ENCODE measurements at places on chromosomes 5 and 9.

DNA sequence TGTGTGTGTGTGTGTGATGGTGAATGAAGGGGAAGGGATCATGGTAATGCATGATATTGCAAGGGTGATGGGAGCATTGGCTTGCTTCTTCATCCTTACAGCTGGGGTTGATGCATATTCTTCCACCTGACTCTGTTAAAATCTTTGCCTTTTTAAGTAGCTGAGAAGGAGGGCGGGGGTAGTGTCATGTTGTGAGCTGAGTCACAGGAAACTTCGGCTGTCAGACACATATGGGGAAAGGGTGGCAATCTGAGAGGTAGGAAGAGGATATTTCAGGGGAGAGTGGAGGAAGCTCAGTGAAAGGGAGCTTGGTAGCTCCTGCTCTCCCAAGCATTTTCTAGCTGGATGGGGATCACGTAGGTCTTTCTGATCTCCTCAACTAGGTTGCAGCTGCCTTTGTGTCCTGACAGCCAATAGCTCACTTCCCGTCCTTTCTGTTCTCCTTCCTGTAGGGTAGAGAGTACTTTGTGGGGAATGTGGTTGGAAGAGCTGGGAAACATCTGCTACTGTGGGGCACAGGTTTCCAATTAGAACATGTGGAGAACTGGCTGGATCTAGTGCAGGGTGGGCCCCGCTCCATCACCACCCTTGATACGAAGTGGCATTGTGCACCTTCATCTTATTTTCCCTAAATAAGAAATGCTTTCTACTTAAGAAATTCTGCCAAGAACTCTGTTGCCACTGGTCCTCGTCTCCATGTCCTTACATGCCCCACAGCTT lies 18.1 kb upstream of the CLK4 start:
- DNase-seq, result no peak

- DNase-seq, result no peak
Measured at GRCh38 chr9:89351584-89352300, 33.4 kb downstream of the SECISBP2 start.

DNA sequence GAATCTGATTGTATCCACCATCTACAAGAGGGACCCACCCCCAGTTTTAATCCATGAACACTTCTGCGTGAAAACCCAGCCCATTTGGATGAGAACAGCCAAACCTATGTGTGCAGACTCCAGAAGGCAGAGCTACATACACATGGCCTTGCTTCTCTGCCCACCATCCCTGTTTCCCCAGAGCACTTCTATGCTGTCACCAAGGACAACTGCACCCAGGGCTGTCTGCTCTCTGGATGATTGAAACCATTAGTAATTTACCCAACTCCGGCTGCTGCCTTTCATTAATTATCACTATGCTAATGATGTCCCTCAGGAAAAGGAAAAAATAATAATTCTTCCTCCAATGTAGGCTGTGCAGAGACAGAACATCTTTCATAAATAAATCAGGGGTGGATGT lies 8.9 kb downstream of the CARTPT start:
- DNase-seq, result no peak

GRCh38 chr9:136662326-136662655 lies 425 bp upstream of the EGFL7 start:
- no peak for DNase-seq

DNA sequence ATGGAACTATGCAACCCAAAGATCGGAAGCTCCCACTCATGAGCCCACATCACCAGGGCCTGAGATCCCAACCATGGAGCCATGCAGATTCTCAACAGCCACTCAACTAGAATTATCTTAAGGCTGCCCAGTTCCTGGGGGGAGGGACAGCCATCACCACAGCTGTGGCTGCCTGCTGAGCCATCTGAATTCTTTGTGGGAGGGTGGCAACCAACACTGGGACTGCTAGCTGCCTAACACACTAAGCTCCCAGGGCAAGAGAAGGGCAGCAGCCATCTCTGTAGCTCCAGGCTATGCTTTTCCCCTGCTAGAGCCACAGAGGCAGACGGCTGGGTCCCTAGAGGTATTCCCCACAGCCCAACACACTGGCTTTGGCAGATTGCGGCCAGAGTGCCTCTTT lies 251.3 kb upstream of the GRAMD2B start:
- no peak for DNase-seq

DNA sequence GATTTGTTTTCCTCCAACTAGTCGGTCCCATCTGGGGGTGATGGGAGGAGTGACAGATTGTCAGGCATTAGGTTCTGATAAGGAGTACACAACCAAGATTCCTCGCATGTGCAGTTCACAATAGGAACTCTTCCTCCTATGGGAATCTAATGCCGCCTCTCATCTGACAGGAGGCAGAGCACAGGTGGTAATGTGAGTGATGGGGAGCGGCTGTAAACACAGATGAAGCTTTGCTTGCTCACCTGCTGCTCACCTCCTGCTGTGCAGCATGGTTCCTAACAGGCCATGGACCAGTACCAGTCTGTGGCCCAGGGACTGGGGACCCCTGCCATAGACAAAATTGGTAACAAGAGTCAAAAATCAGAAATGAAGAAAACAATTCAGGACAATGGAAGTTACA lies 173.3 kb upstream of the HMHB1 start:
- DNase-seq, result no peak

- DNase-seq, result no peak
Measured at GRCh38 chr9:81082221-81082620, 607.1 kb downstream of the TLE1 start.

DNA sequence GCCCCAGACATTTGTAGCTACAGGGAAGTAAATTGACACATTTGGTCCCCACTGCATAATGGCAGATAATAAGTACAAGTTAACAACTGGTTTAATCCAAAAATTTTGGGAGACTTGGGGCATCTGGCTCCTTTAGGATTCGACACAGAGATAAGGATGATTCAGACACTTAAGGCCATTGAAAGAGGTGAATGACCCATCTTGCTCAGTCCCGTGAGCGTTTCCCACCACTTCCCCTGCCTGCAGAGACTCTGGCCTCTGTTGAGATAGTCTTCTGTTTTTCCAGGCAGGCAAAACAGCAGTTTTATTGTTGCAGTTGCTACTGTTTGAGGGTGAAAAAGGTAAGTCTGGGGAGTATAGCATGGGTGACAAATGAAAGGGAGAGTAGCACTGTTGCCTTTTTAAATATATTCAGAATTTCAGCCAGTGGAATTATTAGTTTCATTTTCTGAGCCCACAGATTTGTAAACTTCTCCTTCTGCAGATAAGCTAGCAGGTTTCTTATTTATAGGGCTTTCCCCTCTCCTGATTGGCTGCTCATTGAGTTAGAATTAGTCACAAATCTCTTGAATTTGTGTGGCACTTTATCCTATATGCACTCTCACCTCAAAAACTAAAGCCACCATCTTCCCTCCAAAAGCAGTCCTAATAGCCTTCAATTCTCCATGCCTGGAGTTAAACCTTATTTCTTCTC lies 19.3 kb downstream of the ACO1 start:
- DNase-seq, result no peak

- DNase-seq, result no peak
Measured at GRCh38 chr5:89055015-89055694, 172.2 kb upstream of the MEF2C start.

GRCh38 chr5:43515678-43516048 lies 715 bp upstream of the C5orf34 start:
- DNase-seq, result no peak

DNA sequence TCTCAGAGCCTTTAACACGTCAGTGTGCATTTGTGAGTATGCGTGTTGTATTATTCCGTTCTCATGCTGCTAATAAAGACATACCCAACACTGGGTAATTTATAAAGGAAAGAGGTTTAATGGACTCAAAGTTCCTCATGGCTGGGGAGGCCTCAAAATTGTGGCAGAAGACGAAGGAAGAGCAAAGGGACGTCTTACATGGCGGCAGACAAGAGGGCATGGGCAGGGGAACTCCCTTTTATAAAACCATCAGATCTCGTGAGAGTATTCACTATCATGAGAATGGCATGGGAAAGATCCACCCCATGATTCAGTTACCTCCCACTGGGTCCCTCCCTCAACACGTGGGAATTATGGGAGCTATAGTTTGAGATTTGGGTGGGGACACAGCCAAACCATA lies 285.0 kb downstream of the PBX3 start:
- no peak for DNase-seq

DNA sequence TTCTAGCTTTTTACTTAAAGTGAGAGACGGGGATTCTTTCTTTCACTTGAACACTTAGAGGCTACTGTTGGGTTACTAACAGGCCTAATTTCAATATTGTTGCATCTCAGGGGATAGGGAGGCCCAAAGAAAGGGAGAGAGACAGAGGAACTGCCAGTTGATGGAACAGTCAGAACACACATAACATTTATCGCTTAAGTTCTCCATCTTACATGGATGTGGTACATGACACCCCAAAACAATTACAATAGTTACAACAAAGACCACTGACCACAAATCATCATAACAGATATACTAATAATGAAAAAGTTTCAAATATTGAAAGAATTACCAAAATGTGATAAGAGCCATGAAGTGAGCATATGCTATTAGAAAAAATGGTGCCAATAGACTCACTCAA lies 4.3 kb upstream of the RIC1 start:
- DNase-seq, result no peak

DNA sequence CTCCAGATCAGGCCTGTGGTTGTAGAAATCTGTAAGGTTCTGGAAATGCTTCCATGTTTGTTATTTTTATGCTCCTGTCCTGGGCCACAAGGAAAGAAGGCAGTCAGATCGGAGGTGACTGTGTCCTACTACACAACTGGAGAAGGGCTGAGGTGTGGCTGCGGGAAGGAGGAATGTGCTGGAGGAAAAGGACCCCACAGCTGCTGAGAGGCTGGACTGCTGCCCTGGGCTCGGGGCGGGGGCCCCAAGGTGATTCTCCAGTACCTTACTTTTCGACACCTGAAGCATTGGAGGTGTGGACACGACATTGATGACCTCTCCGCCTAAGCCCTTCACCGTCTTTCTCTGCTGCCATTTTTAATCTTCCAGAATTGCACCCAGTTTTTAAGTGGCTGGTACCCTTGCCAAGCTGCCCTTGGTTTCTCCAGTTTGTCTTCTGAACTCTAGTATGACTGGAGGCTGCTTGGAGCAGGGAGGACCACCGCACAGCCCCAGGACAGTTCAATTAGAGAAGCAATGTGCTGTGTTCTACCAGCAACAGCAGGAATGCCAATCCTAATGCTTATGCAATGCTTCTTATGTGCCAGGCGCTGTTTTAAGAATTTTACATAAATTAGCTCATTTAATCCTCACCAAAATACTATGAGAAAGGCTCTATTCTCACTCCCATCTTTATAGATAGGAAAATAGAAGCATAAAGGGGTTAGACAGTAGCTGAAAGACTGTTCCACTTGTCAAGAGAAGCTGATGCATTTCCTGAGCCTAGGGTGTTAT lies 13.5 kb upstream of the ANKRD33B start:
- DNase-seq, result no peak

DNA sequence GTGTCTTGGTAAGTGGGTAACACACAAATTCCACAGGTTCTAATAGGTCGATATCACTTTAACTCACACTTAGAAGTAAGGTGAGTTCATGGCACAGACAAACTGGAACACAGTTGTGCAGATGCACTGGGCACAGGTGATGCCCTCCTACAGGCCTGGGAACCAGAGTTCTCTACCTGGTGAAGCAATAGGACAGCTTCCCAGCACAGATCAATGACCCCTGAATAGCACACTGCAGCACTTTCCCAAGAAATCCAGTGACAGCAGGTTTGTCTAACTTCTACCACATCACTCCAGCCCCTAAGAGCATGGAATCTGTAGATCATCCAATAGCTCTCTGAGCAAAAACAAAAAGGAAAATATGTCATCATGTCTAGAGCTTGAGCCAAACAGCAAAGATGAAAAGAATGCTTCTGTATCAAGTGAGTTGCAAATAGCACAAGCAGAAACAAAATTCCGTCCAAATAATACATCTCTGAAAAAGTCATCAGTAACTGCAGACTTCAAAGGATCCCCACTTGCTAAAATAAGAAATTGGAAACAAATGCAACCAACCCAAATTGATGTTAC lies 33.5 kb downstream of the MOCS2 start:
- DNase-seq, result no peak

GRCh38 chr5:142437563-142437962 lies 112.7 kb upstream of the SPRY4 start:
- DNase-seq, result no peak

GRCh38 chr5:6710070-6710469 lies 3.2 kb upstream of the TENT4A start:
- no peak for DNase-seq

DNA sequence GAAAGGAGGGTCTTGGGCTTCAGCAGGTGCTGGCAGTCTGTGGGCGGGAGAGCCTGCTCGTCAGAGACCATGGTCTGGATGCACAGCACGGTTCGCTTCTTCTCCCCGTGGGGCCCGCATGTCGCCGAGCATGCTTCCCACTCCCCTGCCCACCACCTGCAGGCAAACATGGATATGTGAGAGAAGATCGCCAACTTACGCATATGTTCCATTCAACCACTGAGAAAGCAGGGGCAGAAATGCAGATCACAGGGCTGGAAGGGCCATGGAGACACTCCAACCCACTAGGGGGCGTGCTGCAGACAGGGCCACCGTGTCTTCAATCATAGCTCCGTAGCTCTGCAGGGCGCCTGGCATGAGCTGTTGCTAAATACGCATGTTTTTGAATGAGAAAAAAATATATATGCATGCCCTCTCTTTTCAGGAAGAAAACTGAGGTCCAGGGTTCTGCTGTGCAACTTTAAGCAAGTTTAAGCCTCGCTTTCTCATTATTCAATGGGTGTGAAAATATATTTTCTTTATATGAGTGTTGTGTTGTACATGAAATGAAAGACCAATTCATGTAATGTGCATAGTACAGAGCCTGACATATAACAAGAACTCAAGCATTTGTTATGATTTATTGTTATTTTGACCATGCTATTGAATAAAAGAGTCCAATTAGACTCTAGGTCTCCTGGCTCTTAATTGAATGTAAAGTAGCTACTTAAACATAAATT lies 148.0 kb downstream of the TARS1 start:
- no peak for DNase-seq

DNA sequence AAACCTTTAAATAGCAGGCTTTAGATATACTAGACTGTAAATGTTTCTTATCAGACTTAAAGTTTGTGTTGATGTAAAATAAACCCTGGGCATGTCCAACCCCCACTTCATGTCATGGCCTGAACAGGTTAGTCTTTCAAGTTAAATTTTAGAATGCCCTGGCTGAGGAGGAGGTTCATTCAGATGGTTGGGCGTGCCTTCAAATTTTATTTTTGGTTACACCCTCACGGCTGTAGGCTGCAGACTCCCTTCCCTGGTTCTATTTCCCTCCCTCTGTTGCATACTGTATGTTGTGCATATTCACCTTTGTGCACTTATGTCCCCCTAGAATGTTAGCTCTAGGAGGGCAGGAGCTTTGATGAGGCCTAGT lies 5.3 kb upstream of the BICD2 start:
- no peak for DNase-seq

DNA sequence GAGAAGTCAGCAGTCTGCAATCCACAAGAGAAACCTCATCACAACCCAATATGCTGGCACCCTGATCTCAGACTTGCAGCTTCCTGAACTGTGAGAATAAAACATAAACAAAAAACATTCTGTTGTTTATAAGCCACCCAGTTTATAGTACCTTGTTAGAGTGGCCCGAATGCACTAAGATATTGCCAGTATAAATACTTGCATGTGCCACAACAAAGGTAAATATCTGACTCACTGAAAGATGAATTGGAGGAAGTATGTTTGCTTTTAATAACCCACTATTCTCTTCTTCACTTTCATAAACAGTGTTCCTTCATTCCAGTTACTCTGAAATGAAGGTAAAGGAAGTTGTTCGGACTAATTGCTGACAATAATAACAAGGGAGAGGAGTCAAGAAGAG lies 1163.4 kb upstream of the CDH6 start:
- no peak for DNase-seq

GRCh38 chr5:98961665-98962344 lies 33.0 kb upstream of the CHD1 start:
- no peak for DNase-seq

All from T-helper 22 cell (primary cell).